ENCODE measurements at places on chromosomes 4 and X. TPM values are rescaled to one million over a fixed set of nuclear protein-coding genes. Genes with fewer than 3 reads are reported as not detected.

GRCh38 chrX:152915541-152916241 lies 17.8 kb downstream of the ZNF185 start:
- peak overlapping the region; percentile 36 for H3K27ac ChIP-seq
- peaks cover 9% of the 10 kb centered on the region for H3K4me1 ChIP-seq
- DNase-seq: no peak

DNA sequence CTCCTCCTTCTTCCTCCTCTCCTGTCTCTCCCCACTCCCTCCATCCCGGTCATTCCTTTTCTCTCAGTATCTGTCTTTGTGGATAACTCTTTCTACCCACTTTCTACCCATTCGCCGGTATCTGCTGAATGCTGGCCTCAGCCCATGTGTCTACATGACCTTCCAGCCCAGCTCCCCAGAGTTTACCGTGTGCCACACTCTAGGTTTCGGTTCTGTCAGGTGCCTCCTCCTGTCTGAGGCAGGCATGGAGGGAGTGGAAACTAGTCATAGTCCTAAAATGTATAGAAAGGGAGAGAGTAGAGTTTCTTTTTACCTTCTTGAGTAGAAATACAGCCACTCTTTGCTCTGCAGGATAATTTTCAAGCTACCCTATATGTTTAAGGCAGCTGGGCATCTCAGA lies 33.5 kb upstream of the SCRG1 start:
- H3K27me3 ChIP-seq: no peaks in the 10 kb centered on the region
- H3K4me1 ChIP-seq: peaks cover 13% of the 10 kb centered on the region
- peaks cover 3% of the 10 kb centered on the region for H3K36me3 ChIP-seq
- DNase-seq: no peak
- H3K27ac ChIP-seq: no peak overlapping the region
- H3K4me3 ChIP-seq: no peak overlapping the region

DNA sequence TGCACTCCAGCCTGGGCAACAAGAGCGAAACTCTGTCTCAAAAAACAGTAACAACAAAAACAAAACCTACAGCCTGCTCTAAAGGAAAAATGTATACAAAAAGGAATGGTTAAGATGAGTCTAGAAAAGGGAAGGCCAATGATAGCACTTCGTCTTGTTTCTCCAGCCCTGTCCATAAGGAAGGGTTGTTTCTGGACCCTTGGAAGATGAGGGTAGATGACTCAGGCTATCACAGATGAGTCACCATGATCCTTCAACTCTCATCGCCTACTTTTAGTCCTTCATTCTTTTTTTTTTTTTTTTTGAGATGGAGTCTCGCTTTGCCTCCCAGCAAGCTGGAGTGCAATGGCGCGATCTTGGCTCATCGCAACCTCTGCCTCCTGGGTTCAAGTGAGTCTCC lies 8.8 kb downstream of the PLA2G12A start:
- no peak overlapping the region for H3K4me3 ChIP-seq
- peaks cover 3% of the 10 kb centered on the region for H3K36me3 ChIP-seq
- H3K27me3 ChIP-seq: no peaks in the 10 kb centered on the region
- no peak for DNase-seq
- H3K4me1 ChIP-seq: no peaks in the 10 kb centered on the region
- H3K27ac ChIP-seq: no peak overlapping the region

DNA sequence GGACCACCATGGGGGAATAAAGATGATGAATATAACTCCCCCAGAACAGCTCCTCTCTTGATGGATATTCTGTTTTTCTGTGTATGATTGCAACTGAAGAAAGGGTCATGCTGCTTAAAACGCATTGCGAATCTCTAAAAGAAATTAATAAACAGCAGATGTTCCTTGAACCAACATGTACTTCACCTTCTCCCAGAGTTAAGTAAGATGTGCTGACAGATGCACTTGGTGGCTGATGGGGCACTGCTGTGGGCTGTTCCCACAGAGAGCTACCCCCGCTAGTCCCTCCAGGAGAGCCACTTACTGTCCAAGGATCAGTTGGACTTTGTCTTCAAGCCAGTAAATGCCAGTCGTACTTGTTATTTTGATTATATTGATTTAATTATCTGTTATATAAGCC lies 26.3 kb upstream of the C4orf54 start:
- DNase-seq: no peak
- H3K4me3 ChIP-seq: no peak overlapping the region
- H3K27ac ChIP-seq: no peak overlapping the region
- H3K4me1 ChIP-seq: no peaks in the 10 kb centered on the region

- H3K4me3 ChIP-seq: peak within 1 kb of the TSS; percentile 95
- no peaks in the 10 kb centered on the region for H3K27me3 ChIP-seq
- H3K27ac ChIP-seq: peak within 1 kb of the TSS; percentile 98
Measured at GRCh38 chr4:186723292-186724057, at the start of gene FAT1. FAT1 (minus strand) TSS chr4:186723856; CDS start chr4:186709827, 14,029 bp downstream.

DNA sequence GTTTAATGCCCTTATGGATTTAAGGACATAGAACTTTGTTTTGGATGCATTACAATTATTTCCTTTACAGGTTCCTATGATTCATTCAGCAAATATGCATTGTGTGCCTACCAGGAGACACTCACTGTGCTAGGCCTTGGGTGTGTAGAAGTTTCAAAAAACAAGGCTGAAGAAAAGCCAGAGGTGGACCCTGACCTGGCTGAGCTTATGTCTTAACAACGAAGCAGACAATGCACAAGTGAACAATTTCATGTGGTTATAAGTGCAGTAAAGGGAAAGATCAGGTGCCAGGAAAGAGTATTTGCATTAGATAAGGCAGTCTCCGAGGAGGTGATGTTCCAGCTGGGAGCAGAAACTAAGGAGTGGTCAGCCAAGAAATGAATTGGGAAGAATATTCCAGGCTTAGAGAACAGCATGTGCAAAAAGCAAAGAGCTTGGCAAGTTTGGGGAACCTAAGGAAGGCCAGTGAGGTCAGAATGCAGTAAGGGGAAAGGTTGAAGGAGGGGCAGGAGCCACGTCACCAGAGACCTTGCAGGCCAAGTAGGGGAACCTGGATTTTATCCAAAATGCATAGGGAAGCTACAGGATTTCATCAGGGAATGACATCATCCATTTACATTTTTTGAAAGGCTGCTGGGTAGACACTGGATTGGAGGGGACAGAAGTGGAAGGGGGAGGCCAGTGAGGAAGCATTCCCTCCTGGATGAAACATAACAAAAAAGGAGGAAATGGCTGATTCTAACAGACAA lies 193.6 kb downstream of the SOWAHB start:
- no peaks in the 10 kb centered on the region for H3K27me3 ChIP-seq
- peak overlapping the region; percentile 83 for H3K27ac ChIP-seq
- DNase-seq: no peak
- H3K36me3 ChIP-seq: no peaks in the 10 kb centered on the region
- H3K4me1 ChIP-seq: peaks cover 57% of the 10 kb centered on the region

DNA sequence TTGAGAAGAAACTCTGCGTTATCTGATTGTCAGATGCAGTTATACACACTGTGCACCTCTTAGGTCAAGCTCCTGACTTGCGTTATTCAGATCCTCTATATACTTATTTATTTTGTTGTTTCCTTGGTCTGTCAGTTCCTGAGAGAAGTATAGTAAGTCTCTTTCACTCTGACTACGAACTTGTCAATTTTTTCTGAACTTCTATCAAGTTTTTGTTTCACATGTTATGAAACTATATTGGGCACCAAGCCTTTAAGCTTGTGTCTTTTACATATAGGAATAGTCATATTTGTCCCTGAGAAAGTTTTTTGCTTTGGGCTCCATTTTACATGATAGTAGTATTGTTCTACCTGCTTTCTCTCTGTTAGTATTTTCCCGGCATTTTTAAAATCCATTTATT lies 31.7 kb downstream of the ZNF275 start:
- peaks cover 9% of the 10 kb centered on the region for H3K27me3 ChIP-seq
- H3K27ac ChIP-seq: no peak overlapping the region
- H3K4me1 ChIP-seq: peaks cover 2% of the 10 kb centered on the region
- no peak overlapping the region for H3K4me3 ChIP-seq
- DNase-seq: no peak
- H3K36me3 ChIP-seq: no peaks in the 10 kb centered on the region

The CLIC2 gene
- total RNA-seq: 0.97 TPM

- H3K4me1 ChIP-seq: peaks cover 51% of the 10 kb centered on the region
- H3K4me3 ChIP-seq: peak within 1 kb of the TSS; percentile 98
Measured at GRCh38 chr4:107035819-107036583, at the start of gene DKK2. DKK2 (minus strand) TSS chr4:107036313; CDS start chr4:107035591, 722 bp downstream.

- no peak overlapping the region for H3K4me3 ChIP-seq
- DNase-seq: no peak
- H3K27me3 ChIP-seq: no peaks in the 10 kb centered on the region
- peaks cover 22% of the 10 kb centered on the region for H3K4me1 ChIP-seq
- H3K27ac ChIP-seq: peak overlapping the region; percentile 22
Measured at GRCh38 chr4:141406237-141406636, 185.5 kb downstream of the ZNF330 start.

DNA sequence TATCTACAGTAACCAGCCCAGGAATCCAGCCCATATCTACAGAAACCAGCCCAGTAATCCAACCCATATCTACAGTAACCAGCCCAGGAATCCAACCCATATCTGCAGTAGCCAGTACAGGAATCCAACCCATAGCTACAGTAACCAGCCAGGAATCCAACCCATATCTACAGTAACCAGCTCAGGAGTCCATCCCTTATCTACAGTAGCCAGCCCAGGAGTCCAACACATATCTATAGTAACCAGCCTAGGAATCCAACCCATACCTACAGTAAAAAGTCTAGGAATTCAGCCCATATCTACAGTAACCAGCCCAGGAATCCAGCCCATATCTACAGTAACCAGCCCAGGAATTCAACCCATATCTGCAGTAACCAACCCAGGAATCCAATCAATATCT lies 445.0 kb upstream of the BOD1L1 start:
- no peak for DNase-seq
- H3K4me3 ChIP-seq: no peak overlapping the region
- peaks cover 5% of the 10 kb centered on the region for H3K4me1 ChIP-seq
- no peak overlapping the region for H3K27ac ChIP-seq
- H3K36me3 ChIP-seq: peaks cover 5% of the 10 kb centered on the region
- peaks cover 5% of the 10 kb centered on the region for H3K27me3 ChIP-seq

DNA sequence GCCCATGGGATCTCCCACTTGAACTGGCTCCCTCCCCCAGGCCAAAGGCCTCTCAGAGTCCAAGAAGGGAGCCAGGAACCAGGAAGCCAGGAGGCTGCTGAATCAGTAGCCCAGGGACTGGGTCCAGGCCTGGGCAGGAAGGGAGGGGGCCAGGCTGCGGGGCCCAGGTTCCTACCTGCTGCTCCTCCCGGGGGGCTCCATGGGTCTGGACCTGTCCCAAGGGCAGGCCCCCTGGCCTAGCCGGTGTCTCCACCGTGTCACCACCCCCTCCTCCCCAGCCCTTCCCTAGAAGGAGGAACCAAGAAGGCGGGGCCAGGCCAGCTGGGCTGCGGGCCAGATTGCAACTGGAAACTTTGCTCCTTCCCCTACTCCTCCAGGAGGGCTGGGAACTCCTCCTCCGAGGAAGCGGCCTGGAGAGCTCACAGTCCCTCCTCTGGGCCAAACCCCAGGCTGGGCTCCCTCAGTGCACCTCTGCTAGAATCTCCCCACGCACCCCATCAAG lies at the start of gene IQSEC2:
Gene IQSEC2 (minus strand): TSS at position 264 of the 502 bp plus-strand sequence.
- H3K4me3 ChIP-seq: peak within 1 kb of the TSS; percentile 57
- DNase-seq: no peak
- no peaks in the 10 kb centered on the region for H3K36me3 ChIP-seq
- H3K27ac ChIP-seq: peak within 1 kb of the TSS; percentile 64

The ELF4 gene
- 22.2 TPM for total RNA-seq

DNA sequence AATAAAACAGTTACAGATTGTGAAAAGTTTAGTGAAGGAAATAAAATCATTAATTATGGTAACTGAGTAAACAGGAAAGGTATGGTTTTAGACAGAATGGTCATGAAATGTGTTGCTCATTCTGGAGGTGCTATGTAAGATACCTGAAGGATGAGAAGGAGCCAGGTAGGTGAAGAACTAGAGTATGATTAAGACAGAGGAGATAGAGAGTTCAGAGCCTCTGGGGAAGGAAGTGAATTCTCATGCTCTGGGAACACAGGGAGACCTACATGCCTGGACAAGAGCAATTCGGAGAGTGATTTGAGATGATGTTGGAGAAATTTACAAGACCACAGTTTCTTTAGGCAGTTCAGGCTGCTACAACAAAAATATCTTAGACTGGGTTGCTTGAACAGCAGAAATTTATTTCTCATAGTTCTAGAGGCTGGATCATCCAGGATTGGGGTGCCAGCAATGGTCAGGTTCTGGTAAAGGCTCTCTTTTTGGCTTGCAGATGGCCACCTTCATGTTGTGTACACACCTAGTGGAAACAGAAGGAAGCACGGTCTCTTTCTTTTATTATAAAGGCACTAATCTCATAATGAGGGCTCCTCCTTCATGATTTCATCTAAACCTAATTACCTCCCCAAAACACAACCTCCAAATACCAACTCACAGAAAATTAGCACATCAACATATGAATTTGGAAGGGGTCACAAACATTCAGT lies 1416.1 kb downstream of the PCDH7 start:
- no peak overlapping the region for H3K27ac ChIP-seq
- peaks cover 11% of the 10 kb centered on the region for H3K4me1 ChIP-seq
- H3K27me3 ChIP-seq: no peaks in the 10 kb centered on the region
- H3K36me3 ChIP-seq: no peaks in the 10 kb centered on the region
- no peak for DNase-seq

DNA sequence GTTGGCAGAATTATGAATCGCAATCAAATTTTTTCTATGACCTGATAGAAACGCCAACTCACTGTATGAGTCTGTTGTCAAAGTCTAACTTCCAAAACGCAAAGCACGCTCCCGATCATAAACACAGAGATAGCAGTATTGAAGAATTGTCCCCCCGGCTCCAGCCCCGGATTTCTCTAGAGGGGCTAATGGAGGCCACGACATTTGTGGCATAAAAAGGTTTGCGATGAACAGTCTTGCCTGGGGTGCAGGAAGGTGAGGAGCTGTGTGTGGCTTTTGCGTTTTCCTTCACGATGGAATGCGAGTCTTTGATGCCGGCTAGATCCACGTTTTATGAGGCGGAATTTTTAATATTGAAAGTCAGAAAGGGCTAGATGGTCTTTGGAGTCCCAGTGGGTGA lies 183.0 kb downstream of the CRLF2 start:
- H3K27ac ChIP-seq: no peak overlapping the region
- H3K4me3 ChIP-seq: no peak overlapping the region
- no peaks in the 10 kb centered on the region for H3K36me3 ChIP-seq
- peaks cover 4% of the 10 kb centered on the region for H3K27me3 ChIP-seq

DNA sequence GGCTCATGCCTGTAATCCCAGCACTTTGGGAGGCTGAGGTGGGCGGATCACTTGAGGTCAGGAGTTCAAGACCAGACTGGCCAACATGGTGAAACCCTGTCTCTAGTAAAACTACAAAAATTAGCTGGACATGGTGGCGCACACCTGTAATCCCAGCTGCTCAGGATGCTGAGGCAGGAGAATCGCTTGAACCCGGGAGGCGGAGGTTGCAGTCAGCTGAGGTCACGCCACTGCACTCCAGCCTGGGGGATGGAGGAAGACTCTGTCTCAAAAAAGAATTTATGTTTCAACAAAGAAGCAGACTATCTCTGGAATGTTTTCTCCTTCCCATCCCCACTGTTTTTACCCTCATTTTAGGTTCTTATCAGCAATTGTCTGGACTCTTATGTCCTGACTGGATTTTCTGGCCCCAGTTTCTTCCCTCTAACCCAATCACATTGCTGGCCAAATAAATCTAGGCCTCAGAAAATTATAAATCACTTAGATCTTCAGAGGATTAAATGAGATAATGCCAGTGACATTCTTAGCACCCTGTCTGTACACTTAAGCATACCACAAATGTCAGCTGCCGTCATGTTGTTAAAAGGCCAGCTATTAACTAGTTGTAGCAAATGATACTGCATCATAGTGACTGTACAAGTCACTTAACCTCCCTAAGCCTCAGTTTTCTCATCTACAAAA lies 44.9 kb upstream of the PRSS48 start:
- peak overlapping the region; percentile 6 for H3K27ac ChIP-seq
- H3K36me3 ChIP-seq: peaks cover 1% of the 10 kb centered on the region
- H3K4me1 ChIP-seq: peaks cover 34% of the 10 kb centered on the region
- no peak overlapping the region for H3K4me3 ChIP-seq

- no peak overlapping the region for H3K4me3 ChIP-seq
- H3K36me3 ChIP-seq: no peaks in the 10 kb centered on the region
- no peak overlapping the region for H3K27ac ChIP-seq
- H3K4me1 ChIP-seq: peaks cover 20% of the 10 kb centered on the region
- DNase-seq: no peak
Measured at GRCh38 chr4:38310446-38311043, 350.3 kb downstream of the PTTG2 start.
